Omental fat pad (tissue), 4 donors: ENCODE measurements at places on chromosomes 6 and 20. TPM values are rescaled to one million over a fixed set of nuclear protein-coding genes. Genes with fewer than 3 reads are reported as not detected.

- no peak for DNase-seq
Observed at GRCh38 chr6:43009124-43009523, 4.6 kb downstream of the MEA1 start.

DNA sequence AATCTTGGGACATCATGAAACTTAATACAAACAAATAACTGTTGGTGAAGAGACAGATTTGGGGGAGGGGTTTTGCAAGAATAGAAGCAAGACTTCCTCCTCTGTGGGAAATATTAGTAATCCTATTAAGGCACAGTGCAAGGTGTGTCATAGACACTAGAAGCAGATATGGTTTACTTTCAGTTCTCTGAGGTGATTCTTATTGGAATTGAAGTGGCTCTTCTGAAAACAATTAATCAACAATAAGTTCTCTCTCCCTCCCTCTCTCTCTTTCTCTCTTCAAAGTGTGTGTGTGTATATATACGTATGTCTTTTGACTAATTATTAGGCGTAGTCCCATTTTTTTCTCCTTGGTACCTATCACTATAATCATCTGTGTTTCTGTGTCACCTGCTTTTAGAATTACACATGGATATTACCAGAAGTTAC is 99.8 kb downstream of the HIVEP2 start:
- DNase-seq = no peak

- no peak for DNase-seq
Observed at GRCh38 chr20:36493051-36493800, 48.1 kb upstream of the MYL9 start.

Gene PHACTR3
- total RNA-seq = 0.19 TPM

Gene FLRT3
- 0.63 TPM for total RNA-seq
